ENCODE measurements at places on chromosomes 6 and 20.

DNA sequence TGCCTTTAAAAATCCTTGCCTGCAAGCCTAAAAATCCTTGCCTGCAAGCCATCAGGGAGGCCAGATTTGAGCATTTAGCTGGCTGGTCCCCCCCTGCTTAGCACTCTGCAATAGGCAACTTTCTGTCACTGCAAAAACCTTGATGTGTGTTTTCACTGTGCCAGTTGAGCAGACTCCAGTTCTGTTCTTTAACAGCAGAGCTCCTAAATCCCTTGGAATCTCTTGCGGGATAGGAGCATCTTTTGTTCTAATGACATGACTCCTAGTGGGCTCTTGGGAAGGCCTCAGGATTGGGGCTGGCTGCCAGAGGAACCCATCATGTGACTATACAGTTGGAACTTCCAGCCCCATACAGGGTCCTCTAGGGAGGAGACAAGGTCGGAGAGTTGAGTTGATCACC is 50.4 kb downstream of the FAM184A start:
- no peak for DNase-seq

DNA sequence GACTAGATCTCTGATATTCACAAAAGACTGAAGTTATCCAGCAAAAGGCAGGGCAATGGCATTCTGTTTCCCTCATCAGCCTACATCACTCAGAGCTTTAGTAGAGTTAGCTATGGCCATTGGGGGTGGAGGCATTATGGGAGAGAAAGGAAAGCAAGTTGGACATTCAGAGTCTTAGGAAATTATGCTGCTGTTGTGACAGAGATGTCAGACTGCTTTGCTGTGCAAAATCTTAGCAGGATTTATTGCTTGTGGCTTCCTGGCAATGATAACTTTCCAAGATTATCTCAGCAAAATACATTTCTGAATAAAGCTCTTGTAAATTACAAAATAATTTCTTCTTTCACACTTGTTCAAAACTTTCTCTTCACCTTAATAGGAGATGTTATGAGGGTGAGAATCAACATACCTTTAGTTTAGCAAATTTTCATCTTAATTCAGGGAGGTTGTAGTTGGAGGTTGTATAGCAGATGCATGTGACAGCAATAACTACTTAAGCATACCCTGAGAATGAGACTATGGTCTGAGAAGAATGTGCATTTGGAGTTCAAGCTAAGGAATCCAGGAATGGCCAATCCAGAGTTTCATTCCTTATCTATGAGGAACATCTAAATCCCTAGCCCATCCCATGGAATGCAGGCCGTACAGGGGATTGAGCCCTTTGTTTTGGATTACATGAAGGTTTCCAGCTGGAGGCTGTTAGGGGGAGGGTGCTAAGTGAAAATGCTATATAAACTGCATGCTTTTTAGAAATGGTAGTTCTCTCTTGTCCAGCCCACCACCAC is 179.8 kb downstream of the HAO1 start:
- no peak for DNase-seq

- no peak for DNase-seq
These were observed 296.3 kb downstream of the PREX1 start for GRCh38 chr20:48531505-48531904.

- no peak for DNase-seq
These were observed 80.7 kb downstream of the THBS2 start for GRCh38 chr6:169172946-169173345.

- no peak for DNase-seq
These were observed 6.3 kb downstream of the JARID2 start for GRCh38 chr6:15252195-15252594.

- DNase-seq, result no peak
These were observed 172.9 kb upstream of the SASH1 start for GRCh38 chr6:148169706-148170105.

DNA sequence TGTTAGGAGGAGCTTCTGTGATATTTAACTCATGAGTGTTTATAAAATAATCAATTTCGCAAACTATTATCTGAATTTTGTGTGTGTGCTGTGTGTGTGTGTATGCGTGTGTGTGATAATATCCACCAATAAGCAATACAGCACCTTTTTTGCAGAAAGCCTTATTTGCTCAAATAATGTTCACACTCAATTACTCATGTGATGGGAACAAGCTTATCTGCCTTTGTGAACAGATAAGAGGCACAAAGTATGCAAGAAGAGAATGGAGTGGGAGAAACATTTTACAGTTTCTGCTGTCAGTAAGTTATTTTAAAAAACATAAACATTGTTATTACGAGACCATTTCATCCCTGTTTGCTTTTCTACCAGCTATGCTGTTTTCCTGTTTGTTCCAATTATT is 36.7 kb upstream of the PTPRK start:
- no peak for DNase-seq

GRCh38 chr6:162119341-162119740 is 608.2 kb downstream of the PRKN start:
- DNase-seq, result peak; percentile 4

- peak; percentile 78 for DNase-seq
These were observed 50.1 kb downstream of the NFATC2 start for GRCh38 chr20:51492167-51493092.

GRCh38 chr6:4665489-4666417 is 110.5 kb upstream of the CDYL start:
- DNase-seq, result no peak

DNA sequence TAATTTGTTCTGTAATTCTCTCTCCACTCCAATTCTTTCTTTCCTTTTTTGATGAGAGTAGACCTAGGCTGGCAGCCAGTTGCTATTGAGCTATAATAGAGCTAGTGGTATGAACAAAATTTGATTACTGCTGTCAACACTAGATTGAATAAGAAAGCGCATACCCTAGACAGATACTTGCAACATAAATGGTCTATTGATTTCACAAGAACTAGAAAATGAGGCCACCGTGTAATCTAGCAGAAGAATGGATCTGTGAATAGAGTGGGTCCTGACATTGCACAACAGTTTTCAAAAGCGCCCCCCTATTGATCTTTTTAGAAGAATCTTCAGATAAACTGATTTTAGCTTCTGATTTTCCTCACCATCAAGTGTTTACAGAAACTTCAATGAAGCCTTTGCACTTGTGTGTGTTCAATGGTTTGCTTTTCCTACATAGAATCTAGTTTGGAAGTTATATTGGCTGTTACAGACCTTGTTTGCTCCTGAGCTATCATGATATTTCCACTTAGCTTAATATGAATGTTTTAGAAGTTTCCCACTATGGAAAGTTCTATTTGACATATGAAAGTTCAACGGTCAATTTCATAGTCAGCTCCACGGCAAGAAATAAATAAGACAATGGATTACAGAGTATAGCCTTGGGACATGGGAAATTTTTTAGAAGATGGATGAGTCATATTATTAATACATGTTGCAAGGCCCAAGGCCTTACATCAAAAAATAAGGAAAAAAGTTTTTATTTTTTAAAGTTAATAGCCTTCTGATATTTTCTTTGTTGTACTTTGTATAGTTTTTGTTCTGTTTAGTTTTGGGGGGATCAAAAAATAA is 55.6 kb downstream of the UTRN start:
- no peak for DNase-seq

- no peak for DNase-seq
These were observed 13.5 kb downstream of the KCNK17 start for GRCh38 chr6:39300739-39301138.

GRCh38 chr6:111651185-111652034 is 45.7 kb upstream of the TRAF3IP2 start:
- DNase-seq, result no peak

- no peak for DNase-seq
These were observed 58.3 kb upstream of the IYD start for GRCh38 chr6:150310539-150310938.

GRCh38 chr6:9848094-9848493 is 566.8 kb downstream of the TFAP2A start:
- DNase-seq, result no peak

GRCh38 chr6:163825033-163825432 is 410.5 kb downstream of the QKI start:
- no peak for DNase-seq

DNA sequence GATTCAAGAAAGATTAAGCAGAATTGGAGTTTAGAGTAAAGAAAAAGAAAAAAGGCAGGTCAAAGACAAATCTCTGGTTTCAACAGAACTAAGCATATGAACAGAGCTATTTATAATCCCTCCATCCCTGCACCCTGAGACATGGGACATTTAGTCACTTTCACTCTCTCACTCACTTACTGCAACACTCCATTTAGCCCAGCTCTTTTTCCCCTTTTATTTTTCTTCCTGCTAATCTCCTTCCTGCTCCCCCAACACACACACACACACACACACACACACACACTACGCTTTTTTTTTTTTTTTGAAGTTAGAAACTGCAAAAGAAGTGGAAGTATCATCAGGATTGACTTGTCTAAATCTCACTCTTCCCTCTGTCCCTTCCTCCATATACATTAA is 45.1 kb upstream of the TBC1D7 start:
- no peak for DNase-seq

DNA sequence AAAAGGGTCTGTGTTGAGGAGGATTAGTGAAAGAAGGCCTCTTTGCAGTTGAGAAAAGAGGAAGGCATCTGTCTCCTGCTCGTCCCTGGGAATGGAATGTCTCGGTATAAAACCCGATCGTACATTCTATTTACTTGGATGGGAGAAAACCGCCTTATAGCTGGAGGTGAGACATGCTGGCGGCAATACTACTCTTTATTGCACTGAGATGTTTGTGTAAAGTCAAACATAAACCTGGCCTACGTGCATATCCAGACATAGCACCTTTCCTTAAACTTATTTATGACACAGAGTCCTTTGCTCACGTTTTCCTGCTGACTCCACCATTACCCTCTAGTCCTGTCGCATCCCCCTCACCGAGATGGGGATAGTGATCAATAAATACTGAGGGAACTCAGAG is 4.5 kb downstream of the TDP2 start:
- DNase-seq, result no peak

DNA sequence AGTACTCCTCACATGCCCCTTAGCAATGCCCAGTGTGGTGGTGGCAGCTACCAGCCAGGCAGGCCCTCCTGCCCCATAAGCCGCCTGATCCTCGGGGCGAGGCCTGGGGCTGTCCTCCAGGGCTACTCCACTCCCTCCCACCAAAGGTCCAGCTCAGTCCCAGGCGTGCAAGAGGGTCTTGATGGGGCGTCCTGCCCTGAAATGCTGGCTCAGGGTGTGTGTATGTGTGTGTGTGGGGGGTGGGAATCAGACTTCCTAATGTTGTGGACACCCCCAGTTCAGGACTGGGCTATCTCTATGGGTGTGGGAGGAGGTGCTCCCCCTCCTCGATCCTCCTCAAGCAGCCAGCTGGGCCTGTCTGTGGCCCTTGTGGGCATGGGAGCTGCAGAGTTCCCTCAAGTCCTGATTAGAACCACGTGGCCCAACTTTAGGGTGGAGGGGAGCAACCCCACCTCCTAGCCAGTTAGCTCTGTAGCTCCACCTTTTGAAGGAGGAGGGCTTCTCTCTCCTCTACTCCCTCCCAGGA is 7.5 kb downstream of the HSPA12B start:
- no peak for DNase-seq

- no peak for DNase-seq
These were observed 13.1 kb upstream of the CST7 start for GRCh38 chr20:24935766-24936525.

DNA sequence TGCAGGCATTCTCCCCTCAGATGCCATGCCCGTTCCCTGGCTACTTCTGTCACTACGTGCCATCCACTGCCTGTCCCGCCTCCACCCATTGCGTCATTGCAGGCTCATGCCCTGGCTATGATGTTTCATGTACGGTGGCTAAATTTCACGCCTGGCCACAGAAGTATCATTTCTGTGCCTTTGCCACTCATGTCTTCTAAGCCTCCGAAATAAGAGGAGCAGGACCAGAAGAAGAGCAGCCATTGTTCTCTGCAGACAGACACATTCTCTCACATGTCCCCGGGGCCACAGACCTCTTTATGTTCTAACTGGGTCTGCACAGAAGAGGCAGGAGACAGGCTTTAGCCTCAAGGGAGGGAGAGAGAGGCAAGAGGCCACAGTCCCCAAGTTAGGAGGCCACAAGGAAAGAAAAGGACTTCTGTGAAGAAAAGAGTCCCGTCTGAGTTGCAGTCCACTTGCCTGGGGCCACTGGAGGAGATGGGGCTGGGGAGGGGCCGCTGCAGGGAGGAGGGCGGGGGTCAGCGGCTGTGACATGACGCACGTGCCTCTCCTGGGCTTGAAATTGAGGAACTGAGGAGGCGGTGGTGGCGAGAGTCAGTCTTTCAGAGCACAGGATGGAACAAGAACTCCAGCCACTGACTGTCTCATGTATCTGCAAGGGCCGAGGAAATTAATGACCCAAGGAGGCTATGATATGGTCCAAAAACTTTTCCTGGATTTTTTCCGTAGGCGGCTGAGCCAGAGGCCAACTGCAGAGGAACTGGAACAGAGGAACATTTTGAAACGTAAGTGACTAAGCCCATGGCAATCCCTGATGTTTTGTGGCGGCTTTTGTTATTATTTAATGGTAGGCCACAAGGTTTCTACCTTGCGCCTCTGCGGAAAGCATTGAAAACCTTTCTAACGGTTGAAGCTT is 55.9 kb downstream of the TBC1D7 start:
- DNase-seq, result peak; percentile 60

DNA sequence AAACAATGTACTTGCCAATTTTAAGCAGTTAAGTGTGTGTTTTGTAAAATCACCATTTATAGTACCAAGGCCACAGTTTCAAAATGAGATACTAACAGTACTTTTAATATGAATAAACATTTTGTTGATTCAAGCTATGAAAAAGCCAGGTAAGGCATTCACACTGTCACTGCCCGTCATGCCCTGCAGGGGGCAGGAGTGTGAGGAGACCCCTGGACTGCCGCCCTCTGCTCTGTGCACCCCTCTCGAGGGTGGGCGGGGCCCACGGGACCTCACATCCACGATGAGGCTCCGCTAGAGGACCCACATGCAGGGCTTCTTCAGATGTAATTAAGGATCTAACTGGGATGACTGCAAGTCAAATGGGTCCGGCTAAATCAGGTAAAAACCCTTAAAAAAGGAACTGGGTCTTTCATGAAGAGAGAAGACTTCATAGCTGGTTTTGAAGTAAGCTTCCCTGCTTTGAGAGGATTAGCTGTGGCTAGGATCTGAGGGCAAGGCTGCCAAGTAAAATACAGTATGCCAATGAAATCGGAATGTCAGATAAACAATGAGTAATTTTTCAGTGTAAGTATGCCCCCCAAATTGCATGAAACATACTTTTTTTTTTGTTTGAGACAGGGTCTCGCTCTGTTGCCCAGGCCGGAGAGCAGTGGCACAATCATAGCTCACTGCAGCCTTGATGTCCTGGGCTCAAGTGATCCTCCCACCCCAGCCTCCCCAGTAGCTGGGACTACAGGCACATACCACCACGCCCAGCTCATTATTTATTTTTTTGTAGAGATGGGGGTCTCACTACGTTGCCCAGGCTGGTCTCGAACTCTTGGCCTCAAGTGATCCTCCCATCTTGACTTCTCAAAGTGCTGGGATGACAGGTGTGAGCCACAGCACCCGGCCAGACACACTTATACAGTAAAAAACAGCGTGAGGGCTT is 18.7 kb downstream of the DIDO1 start:
- no peak for DNase-seq

DNA sequence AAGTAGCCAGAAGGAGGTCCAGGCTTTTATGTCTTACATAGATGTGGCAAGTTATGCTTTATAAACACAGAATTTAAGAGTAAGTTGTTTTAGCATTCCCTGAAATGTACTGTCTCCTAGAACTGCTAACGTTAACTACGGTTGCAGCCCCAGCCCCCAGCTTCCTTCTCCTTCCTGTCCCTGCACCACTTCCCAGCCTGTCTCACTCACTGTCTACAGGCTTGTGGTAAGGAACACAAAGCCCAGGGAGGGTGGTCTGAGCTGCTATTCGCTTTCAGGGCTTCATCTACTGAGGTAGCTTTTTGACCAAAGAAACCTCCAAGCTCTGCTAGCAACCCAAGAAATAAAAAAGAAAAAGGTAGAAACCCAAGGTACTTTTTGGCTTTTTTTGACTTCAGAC is 35.9 kb downstream of the PCSK2 start:
- DNase-seq, result peak; percentile 78

GRCh38 chr6:163099621-163100171 is 314.8 kb upstream of the QKI start:
- no peak for DNase-seq
